ENCODE measurements at places on chromosomes 1 and 21.
A peak's percentile ranks its signal among the peaks of the same experiment; 100 is the strongest.

DNA sequence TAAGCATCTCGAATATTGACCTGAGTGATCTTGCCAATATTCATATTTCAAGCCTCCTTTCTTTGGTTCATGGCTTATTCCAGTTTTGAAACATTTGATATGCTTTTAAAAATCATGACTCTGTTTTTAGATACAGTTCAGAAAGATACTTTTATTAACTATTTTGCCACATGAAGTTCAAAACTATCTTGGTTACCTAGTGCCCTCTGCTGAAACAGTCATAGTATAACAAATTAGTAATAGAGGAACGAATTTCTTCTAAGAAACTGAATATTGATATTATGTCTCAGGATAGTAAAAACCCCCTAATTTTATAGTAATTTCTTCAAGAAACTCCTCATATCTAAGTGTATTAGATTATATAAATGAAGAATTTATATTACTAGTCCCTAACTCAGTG, 52.6 kb upstream of the RC3H1 start:
- peak; percentile 10 for DNase-seq

GRCh38 chr1:204334455-204334854, 25.3 kb downstream of the PLEKHA6 start:
- no peak for DNase-seq

- DNase-seq: no peak
Measured at GRCh38 chr1:177984761-177985160, 14.9 kb upstream of the SEC16B start.

DNA sequence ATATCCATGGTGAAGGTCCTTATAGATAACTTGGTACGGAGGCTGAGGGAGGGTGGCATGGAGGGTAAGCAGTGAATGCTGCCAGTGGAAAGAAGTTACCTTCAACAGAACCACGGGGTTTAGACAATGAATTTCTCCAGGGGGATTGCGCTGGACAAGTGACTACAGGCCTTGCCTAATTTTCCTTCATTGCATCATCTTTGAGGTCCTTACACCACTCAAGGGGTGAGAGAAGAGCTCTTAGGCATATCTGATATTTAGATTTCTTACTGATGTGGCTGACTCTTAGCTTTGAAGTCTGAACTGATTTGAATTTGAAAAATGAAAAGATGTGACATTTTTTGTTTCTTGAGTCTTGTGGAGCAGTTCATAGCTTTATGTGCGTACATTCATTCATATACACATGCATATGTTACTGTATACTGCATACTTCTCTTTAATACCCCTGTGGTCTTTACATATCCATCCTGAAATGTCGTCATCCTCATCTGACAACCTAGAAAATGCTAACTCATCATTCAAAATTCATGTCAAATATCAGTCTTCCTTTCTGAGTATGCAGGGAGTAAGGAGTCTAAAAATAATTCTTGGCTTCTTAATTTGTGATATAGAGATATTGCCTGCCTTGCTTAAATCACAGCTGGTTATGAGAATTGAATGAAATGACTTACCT, 63.6 kb downstream of the DNM3 start:
- no peak for DNase-seq

DNA sequence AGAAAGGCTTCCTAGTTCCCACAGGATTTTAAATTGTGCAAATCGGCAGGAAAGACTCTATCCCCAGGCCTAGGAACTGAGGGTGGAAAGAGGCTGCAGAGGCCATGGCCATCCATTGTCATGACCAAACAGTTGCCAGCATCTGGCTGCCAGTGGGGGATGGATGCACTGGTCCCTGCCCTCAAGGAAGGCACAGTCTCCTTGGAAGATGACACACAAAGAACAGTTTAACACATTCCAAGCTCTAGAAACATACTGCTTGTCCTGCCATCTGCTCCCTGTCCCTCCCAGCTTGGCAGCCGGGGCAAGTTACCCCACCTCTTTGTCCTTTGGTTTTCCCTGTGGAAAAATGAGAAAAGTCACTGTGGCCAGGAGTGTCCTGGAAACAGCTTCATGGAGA, 83.2 kb downstream of the BCAR3 start:
- DNase-seq: no peak

- DNase-seq: no peak
Measured at GRCh38 chr1:197195100-197195499, 48.6 kb upstream of the ASPM start.

GRCh38 chr1:36739703-36740289, 257.1 kb upstream of the CSF3R start:
- DNase-seq: no peak

GRCh38 chr1:54623216-54624007, at the start of gene FAM151A:
TSS of gene FAM151A (minus strand) at chr1:54623525. CDS start at chr1:54623395, 130 bp downstream.
- no peak for DNase-seq
